GDM1 (cell line): ENCODE measurements at places on chromosomes 11 and 22.

GRCh38 chr11:723120-723883 lies 17.3 kb downstream of the EPS8L2 start:
- peak; percentile 35 for DNase-seq

GRCh38 chr11:118902336-118903203 lies 18.9 kb downstream of the CXCR5 start:
- DNase-seq = no peak

- DNase-seq = no peak
These were observed 77.6 kb downstream of the PLEKHA7 start for GRCh38 chr11:16936643-16937042.

- no peak for DNase-seq
These were observed at the start of gene RAPSN for GRCh38 chr11:47448566-47449427. Gene RAPSN, minus strand, starts transcription at chr11:47449136. Its CDS starts 172 bp downstream, at chr11:47448964.

DNA sequence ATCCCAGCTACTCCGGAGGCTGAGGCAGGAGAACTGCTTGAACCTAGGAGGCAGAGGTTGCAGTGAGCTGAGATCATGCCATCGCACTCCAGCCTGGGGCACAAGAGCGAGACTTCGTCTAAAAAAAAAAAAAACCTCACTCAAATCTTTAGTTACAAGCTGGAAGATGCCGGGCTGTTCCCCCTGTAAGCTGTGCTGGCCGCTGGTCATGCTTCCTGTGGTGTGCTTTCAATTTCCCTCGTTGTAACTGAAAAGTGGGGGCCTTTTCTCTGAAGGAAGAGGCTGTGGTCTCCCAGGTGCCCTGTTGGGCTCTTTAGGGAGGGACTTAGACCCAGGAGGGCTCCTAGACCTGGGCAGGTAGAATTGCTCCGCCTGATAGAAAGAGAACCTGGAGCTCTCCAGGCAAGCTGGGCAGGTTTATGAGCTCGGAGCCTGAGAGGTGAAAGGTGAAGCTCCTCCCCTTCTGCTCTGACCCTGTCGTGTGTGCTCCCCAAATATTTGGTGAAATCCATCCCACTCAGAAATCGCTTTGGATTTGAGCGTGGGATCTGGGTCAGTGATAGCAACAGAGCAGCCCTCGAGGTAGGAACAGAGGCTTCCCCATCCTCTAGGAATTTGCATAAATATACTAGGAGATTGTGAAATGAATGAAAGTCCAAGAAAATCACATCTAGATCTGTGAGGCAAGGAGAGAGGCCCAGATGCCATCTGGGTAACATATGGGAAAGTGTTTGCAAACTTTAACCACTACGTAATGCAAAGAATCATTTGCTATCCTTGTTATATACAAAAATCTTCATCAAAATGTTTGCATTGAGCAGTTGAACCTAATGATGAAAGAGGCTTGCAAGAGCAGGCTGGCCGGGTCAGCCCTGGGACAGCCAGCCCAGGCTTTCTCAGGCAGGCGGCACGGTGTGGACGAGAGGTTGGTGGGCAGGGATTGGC lies 154.3 kb downstream of the FBXO7 start:
- no peak for DNase-seq
